Aorta (tissue), 5 donors: ENCODE measurements at places on chromosomes 7 and 10. TPM values are rescaled to one million over a fixed set of nuclear protein-coding genes. Genes with fewer than 3 reads are reported as not detected.

Gene TEX47
- total RNA-seq = not detected

DNA sequence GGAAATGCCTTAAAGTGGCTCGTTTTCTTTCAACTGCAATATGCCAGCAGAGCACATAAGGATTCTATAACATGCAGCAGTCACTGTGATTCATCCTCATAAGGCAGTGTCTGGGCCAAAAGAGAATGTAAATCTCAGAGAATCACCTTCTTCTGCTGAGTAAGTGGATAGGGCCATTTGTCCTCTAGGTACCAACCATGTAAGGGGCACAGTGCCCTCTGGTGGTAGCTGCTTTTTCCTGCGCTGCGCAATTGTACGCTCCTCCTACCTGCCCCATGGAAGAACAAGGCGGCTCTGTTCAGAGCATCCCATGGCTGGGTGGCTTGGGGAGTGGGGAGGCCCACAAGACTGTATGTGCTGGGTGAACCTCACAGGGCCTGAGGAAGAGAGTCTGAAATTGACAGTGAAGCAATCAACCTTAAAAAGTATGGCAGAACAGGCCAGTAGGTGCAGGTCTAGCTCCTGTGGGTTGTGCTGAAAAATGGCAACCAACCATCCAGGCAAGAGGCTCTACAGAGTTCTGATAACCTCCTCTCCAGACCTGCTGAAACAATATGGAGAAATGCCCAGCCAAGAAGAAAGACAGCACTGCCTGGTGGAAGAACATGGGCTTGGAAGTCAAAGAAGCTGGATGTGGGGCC lies 78.6 kb upstream of the C10orf90 start:
- H3K4me1 ChIP-seq = no peaks in the 10 kb centered on the region
- peak; percentile 55 for DNase-seq
- no peaks in the 10 kb centered on the region for H3K36me3 ChIP-seq
- H3K27me3 ChIP-seq = no peaks in the 10 kb centered on the region

GRCh38 chr10:77566236-77566635 lies 71.4 kb downstream of the KCNMA1 start:
- DNase-seq = no peak
- peaks cover 15% of the 10 kb centered on the region for H3K4me1 ChIP-seq
- no peak overlapping the region for H3K4me3 ChIP-seq
- H3K27me3 ChIP-seq = no peaks in the 10 kb centered on the region

DNA sequence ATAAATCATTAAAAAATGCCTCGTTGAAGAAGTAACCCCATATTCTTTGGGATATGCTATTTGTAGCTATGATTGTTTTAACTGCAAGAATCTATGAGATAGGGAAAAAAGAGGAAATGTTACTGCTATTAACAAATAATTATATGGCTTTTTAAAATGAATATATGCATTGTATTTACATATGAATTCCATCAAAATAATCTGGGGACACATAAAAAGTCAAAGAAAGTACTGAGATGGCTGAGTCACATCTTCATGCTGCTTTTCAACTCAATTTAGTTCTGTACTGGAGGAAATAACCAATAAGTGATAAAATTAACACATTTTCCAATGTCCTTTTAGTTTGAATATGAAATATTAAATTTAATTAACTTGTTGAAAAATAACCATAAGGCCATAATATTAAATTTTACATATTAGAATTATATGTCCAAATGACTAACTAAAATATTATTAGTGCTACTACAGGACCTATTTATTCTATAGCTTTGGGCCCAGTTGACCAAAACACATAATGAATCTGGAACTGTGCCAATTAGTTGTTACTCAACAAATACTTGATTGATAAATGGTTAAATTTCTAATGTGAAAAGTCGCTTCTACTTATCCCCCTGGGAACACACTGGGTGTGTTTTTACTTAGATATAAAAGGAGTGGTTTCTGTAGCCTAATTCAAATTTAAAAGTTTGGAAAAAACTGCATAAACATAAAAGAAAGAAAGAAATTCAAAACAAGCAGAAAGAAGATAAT lies 214.6 kb upstream of the PFKP start:
- no peaks in the 10 kb centered on the region for H3K36me3 ChIP-seq
- H3K4me3 ChIP-seq = no peak overlapping the region
- no peaks in the 10 kb centered on the region for H3K4me1 ChIP-seq
- DNase-seq = no peak

- no peak overlapping the region for H3K4me3 ChIP-seq
- H3K27ac ChIP-seq = no peak overlapping the region
- H3K27me3 ChIP-seq = no peaks in the 10 kb centered on the region
- H3K4me1 ChIP-seq = peaks cover 4% of the 10 kb centered on the region
- no peak for DNase-seq
- no peaks in the 10 kb centered on the region for H3K36me3 ChIP-seq
These were observed 63.1 kb upstream of the STEAP1B start for GRCh38 chr7:22563032-22563501.

Gene CFAP46
- total RNA-seq = not detected

DNA sequence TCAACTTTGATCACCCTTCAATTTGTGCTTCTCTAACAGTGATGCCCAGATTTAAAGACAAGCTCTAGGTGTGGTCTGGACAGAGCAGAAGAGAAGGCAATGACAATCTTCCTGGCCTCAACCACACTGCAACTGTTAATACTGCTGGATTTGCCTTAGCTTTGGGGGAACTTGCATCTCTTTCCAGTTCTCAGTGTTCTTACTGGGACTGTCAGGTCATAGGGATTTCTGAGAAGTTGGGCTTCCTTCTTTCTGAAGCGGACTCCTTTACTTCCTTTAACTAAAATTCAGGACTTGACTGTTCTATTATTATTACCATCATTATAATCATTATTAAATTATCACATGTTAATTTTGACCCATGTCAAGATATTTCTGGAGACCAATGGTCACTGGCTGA lies 80.8 kb downstream of the OSBPL3 start:
- no peak for DNase-seq
- no peaks in the 10 kb centered on the region for H3K27me3 ChIP-seq
- H3K27ac ChIP-seq = no peak overlapping the region
- no peaks in the 10 kb centered on the region for H3K4me1 ChIP-seq

GRCh38 chr10:125392154-125392553 lies 231.8 kb upstream of the CTBP2 start:
- no peak for DNase-seq
- H3K27me3 ChIP-seq = no peaks in the 10 kb centered on the region
- no peaks in the 10 kb centered on the region for H3K36me3 ChIP-seq
- no peak overlapping the region for H3K4me3 ChIP-seq
- H3K4me1 ChIP-seq = no peaks in the 10 kb centered on the region
- no peak overlapping the region for H3K27ac ChIP-seq

GRCh38 chr7:94432817-94433216 lies 38.1 kb downstream of the COL1A2 start:
- no peak for DNase-seq
- H3K27ac ChIP-seq = no peak overlapping the region
- H3K4me3 ChIP-seq = no peak overlapping the region
- H3K4me1 ChIP-seq = no peaks in the 10 kb centered on the region
- no peaks in the 10 kb centered on the region for H3K27me3 ChIP-seq

Gene NPC1L1
- total RNA-seq = 0.39 TPM

DNA sequence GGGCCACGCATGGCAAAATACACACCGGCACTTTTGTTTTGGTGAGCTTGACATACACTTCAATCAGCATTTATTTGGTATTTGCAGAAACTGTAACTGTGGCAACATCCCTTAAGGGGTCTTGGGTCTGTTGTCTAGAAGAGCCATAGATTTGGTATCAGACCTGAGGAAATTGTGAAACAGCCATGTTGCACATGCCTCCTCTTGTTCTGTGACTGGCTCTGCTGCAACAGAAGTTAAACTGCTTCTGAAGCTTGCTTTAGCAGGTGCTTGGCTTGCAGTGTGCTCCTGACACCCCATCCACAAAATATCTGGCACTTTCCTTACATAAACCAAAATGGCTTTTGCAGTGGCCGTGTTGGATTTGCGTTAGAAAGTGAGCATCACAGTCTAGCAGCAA lies 247.3 kb downstream of the GATA3 start:
- H3K36me3 ChIP-seq = no peaks in the 10 kb centered on the region
- no peak overlapping the region for H3K4me3 ChIP-seq
- no peak overlapping the region for H3K27ac ChIP-seq
- no peak for DNase-seq

Gene VDAC2
- 108 TPM for total RNA-seq

Gene MIOS
- 22.8 TPM for total RNA-seq

DNA sequence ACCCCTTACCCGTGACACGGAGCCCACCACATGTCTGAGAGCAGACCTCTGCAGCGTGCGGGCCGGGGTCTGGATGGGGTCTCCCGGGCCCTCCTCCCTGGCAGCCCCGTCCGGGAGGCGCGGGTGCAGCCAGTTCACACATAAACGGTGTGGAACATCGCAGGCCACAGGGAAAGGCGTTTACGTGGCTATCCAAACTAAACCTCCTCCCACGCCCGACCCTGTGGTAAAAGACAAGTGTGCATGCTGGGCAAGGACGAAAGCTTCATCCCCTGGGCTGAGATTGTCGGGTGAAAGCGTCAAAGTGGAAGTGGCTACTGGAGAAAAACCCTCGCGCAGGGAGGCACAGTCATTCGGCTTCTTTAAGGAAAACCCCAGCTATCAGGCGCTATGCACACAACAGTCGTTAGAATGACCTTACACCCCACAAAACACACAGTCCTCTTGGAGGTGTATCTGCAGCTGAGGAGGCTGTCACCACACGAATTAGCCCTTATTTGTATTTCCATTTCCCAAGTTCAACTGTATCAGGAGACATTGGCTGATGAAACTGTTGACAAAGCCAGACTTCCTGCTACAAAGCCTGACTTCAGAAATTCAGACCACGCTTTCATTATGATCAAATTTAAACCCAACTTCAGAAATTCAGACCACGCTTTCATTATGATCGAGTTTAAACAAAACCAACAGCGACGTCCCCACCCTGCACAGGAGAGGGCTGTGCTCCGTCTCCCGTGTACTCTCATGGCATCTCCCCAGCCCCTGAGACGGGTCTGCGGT lies 15.3 kb downstream of the GPER1 start:
- no peaks in the 10 kb centered on the region for H3K27me3 ChIP-seq
- no peaks in the 10 kb centered on the region for H3K36me3 ChIP-seq
- DNase-seq = no peak
- no peak overlapping the region for H3K4me3 ChIP-seq
- no peaks in the 10 kb centered on the region for H3K4me1 ChIP-seq

DNA sequence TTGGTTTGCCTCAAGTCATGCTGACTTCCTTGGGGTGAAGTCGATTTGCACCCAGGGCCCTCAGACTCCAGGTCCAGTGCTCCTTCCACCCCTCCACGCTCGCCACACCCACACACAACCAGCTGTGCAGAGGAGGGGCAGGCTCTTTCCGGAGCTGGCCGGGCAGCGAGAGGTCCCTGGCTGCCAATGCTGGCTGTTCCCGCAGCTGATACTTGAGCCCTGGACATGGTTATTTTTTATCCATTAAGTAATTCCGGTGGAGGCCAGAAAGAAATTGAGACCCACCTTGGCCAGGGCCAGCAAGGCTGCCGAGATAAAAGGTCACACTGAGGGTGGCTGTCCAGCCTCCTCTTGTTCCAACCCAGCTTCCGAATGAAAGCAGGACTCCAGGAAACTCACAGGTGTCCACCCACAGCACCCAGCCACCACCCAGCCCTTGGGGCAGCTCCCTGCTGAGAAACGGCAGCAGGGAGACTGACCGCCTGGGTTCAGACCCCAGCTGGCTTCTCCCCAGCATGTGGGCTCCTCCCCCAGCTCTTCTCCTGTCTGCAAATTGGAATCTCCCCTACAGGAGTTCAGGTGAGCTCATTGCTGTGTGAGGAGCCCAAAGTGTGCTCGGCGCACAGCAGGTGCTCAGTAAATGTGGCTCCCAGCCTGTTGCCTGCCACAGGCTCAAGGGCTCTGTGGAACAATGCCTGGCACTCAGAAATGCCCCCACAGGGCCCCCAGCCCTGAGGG lies 77.8 kb downstream of the PDGFA start:
- DNase-seq = no peak
- no peaks in the 10 kb centered on the region for H3K4me1 ChIP-seq
- no peak overlapping the region for H3K4me3 ChIP-seq
- no peak overlapping the region for H3K27ac ChIP-seq
- H3K27me3 ChIP-seq = no peaks in the 10 kb centered on the region

DNA sequence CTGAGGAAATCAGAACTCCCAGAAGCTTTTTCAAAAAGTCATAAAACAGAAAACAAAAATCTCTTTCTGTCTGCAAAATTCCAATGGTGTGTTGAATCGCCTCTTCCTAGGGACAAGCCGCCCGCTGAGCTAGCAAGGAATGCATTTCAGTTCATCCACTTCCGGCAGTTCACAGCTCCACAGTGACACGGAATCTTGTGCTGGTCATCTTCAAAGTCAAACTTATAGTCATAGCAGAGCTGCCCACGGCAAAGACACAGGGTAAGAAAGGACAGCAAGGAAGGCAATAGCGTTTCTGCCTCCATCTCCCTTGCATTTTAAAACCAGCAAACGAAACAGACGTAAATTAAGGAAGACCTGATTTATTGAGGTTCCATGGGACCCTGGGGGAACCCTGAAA lies 111.2 kb downstream of the GALNT11 start:
- H3K27me3 ChIP-seq = no peaks in the 10 kb centered on the region
- DNase-seq = no peak
- H3K36me3 ChIP-seq = peaks cover 7% of the 10 kb centered on the region
- no peak overlapping the region for H3K4me3 ChIP-seq
- no peak overlapping the region for H3K27ac ChIP-seq
- no peaks in the 10 kb centered on the region for H3K4me1 ChIP-seq

Gene CDK14
- 72.4 TPM for total RNA-seq

GRCh38 chr7:112788778-112789343 lies 1.3 kb downstream of the TMEM168 start:
- DNase-seq = no peak
- peaks cover 4% of the 10 kb centered on the region for H3K4me1 ChIP-seq
- H3K4me3 ChIP-seq = peak overlapping the region; percentile 65
- no peak overlapping the region for H3K27ac ChIP-seq
- H3K27me3 ChIP-seq = no peaks in the 10 kb centered on the region

GRCh38 chr7:30936650-30937245 lies 25.1 kb downstream of the AQP1 start:
- H3K27ac ChIP-seq = no peak overlapping the region
- no peaks in the 10 kb centered on the region for H3K4me1 ChIP-seq
- H3K4me3 ChIP-seq = no peak overlapping the region
- DNase-seq = no peak
- H3K27me3 ChIP-seq = no peaks in the 10 kb centered on the region

DNA sequence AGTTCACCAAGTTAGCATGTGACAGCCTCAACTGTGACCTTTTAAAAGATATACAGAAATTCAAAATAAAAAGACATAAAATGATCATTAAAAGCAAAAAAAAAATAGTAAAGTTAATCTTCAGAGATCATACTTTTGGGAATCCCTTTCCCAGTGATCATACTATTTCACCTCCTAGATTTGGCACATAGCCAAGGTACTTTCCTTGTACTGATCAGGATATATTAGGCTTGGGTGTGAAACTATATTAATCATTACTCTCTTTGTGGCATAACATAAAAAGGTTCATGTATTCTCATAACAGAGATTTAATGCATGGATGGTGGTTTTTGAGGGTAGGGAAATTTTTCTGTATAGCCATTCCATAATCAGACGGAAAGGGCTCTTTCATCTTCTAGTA lies 109.6 kb upstream of the ZWINT start:
- DNase-seq = no peak
- no peaks in the 10 kb centered on the region for H3K36me3 ChIP-seq
- H3K4me3 ChIP-seq = no peak overlapping the region
- H3K4me1 ChIP-seq = no peaks in the 10 kb centered on the region
- no peaks in the 10 kb centered on the region for H3K27me3 ChIP-seq
- H3K27ac ChIP-seq = no peak overlapping the region

- no peaks in the 10 kb centered on the region for H3K4me1 ChIP-seq
- no peak overlapping the region for H3K27ac ChIP-seq
- no peaks in the 10 kb centered on the region for H3K27me3 ChIP-seq
These were observed 138.6 kb downstream of the NRF1 start for GRCh38 chr7:129750091-129750490.

Gene RNF148
- 1.6 TPM for total RNA-seq

GRCh38 chr7:6482307-6482706 lies 34.6 kb upstream of the DAGLB start:
- no peak for DNase-seq
- H3K27me3 ChIP-seq = no peaks in the 10 kb centered on the region
- peak overlapping the region; percentile 96 for H3K4me3 ChIP-seq
- no peak overlapping the region for H3K27ac ChIP-seq
- H3K4me1 ChIP-seq = peaks cover 2% of the 10 kb centered on the region
